Aortic smooth muscle cell (primary cell): ENCODE measurements at places on chromosomes 12 and 14. TPM values are rescaled to one million over a fixed set of nuclear protein-coding genes. Genes with fewer than 3 reads are reported as not detected.

The KRT82 gene
- total RNA-seq, result not detected in 2 replicates

The OTX2 gene
- not detected in 2 replicates for total RNA-seq

The BCAT1 gene
- 138 and 166 TPM in 2 replicates for total RNA-seq

The AQP5 gene
- 0.19 and 0.26 TPM in 2 replicates for total RNA-seq

The LRIG3 gene
- 13.5 and 16.4 TPM in 2 replicates for total RNA-seq

The KDM5A gene
- total RNA-seq, result 55.2 and 59.5 TPM in 2 replicates

The DEPDC4 gene
- 0.75 and 1.6 TPM in 2 replicates for total RNA-seq

The FAM181A gene
- total RNA-seq, result not detected in 2 replicates

The ANKS1B gene
- total RNA-seq, result 3.0 and 3.7 TPM in 2 replicates

The ADSS1 gene
- 5.5 and 6.0 TPM in 2 replicates for total RNA-seq

The OR6C6 gene
- total RNA-seq, result not detected in 2 replicates

The TRPV4 gene
- total RNA-seq, result 0.19 and 0.53 TPM in 2 replicates

The PARP2 gene
- total RNA-seq, result 7.9 and 9.2 TPM in 2 replicates

The RD3L gene
- not detected in 2 replicates for total RNA-seq

The ANG gene
- 5.0 and 7.8 TPM in 2 replicates for total RNA-seq

The FIGNL2 gene
- total RNA-seq, result under 0.01 TPM in 2 replicates

The CLEC6A gene
- total RNA-seq, result not detected in 2 replicates

The CLEC2A gene
- not detected in 2 replicates for total RNA-seq

The CLEC1B gene
- not detected in 2 replicates for total RNA-seq

The TSPAN8 gene
- 99.4 and 200 TPM in 2 replicates for total RNA-seq

The MLH3 gene
- total RNA-seq, result 23.7 and 29.3 TPM in 2 replicates

The IL26 gene
- 0.13 TPM in 1 of 2 replicates, not detected in the other for total RNA-seq

The SLCO1B3 gene
- total RNA-seq, result not detected in 2 replicates

The TEX52 gene
- total RNA-seq, result not detected in 2 replicates

The LRRK2 gene
- total RNA-seq, result 22.5 and 22.9 TPM in 2 replicates

The CIDEB gene
- total RNA-seq, result 0.68 and 1.1 TPM in 2 replicates

The TNS2 gene
- 59.5 and 66.4 TPM in 2 replicates for total RNA-seq

The SMCO2 gene
- total RNA-seq, result 0.06 and 0.13 TPM in 2 replicates

The RFX4 gene
- total RNA-seq, result not detected in 2 replicates

The RTL1 gene
- not detected in 2 replicates for total RNA-seq

The CCDC196 gene
- total RNA-seq, result not detected in 2 replicates

The DNAJC22 gene
- 4.9 and 5.4 TPM in 2 replicates for total RNA-seq

The SRRM4 gene
- not detected in 2 replicates for total RNA-seq

The TRIM9 gene
- total RNA-seq, result 0.19 and 0.26 TPM in 2 replicates

The TMPRSS12 gene
- total RNA-seq, result not detected in 2 replicates

The MAP3K9 gene
- under 0.01 TPM in 2 replicates for total RNA-seq

The CKAP4 gene
- 219 and 262 TPM in 2 replicates for total RNA-seq

The TEAD4 gene
- total RNA-seq, result 7.0 and 7.6 TPM in 2 replicates

The OTOGL gene
- total RNA-seq, result 0.62 and 1.6 TPM in 2 replicates

The KDM2B gene
- total RNA-seq, result 20.6 and 27.0 TPM in 2 replicates

The PROX2 gene
- total RNA-seq, result not detected in 2 replicates

The THAP2 gene
- total RNA-seq, result 2.4 and 2.6 TPM in 2 replicates

The LRP1-AS gene
- total RNA-seq, result 0.37 TPM in 1 of 2 replicates, not detected in the other

The KRT73 gene
- total RNA-seq, result not detected in 2 replicates

The KLRD1 gene
- total RNA-seq, result 0.06 and 0.13 TPM in 2 replicates

The ACRBP gene
- total RNA-seq, result 0.13 and 0.25 TPM in 2 replicates

The TMEM30B gene
- 1.8 and 2.4 TPM in 2 replicates for total RNA-seq

The TAS2R50 gene
- total RNA-seq, result 1.8 and 4.7 TPM in 2 replicates

The SLC35F4 gene
- total RNA-seq, result not detected in 2 replicates

The PXMP2 gene
- 13.3 and 13.5 TPM in 2 replicates for total RNA-seq

The CTSG gene
- total RNA-seq, result not detected in 2 replicates

The SYT1 gene
- total RNA-seq, result 1.1 and 1.2 TPM in 2 replicates

The GALNT9 gene
- 0.06 and 0.26 TPM in 2 replicates for total RNA-seq

The KRT85 gene
- total RNA-seq, result not detected in 2 replicates

The MGST1 gene
- 25.7 and 28.3 TPM in 2 replicates for total RNA-seq

The KLRC2 gene
- total RNA-seq, result not detected in 2 replicates

The HOXC12 gene
- total RNA-seq, result not detected in 2 replicates

The COL2A1 gene
- total RNA-seq, result not detected in 2 replicates

The KCNA5 gene
- not detected in 2 replicates for total RNA-seq
